Right ventricle myocardium superior (tissue), 1 donor: ENCODE measurements at places on chromosomes 3 and 15.

GRCh38 chr15:43954181-43954621 lies 127.4 kb downstream of the WDR76 start:
- no peak for DNase-seq

GRCh38 chr15:25234831-25235230 lies 204.0 kb downstream of the UBE3A start:
- DNase-seq: no peak

- DNase-seq: no peak
These were observed 22.4 kb upstream of the TM4SF19 start for GRCh38 chr3:196360586-196360985.

DNA sequence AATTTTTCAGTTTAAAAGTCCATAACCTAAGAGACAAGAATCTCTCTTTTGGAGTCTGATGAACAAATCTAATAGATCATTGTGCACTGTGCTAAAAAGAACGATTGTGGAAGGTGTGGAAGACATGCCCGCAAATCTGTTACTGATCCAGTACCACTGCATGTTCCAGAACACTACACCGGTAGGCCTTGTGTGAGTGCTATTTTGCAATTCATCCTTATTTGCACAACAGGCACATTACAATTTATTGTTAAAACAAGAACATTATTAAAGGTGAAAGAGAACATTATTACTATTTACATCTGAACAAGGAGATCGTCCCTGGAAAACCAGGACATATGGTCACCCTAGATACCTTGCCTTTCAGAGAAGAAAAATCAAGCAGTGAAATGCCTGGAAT lies 205.7 kb upstream of the NECTIN3 start:
- no peak for DNase-seq

DNA sequence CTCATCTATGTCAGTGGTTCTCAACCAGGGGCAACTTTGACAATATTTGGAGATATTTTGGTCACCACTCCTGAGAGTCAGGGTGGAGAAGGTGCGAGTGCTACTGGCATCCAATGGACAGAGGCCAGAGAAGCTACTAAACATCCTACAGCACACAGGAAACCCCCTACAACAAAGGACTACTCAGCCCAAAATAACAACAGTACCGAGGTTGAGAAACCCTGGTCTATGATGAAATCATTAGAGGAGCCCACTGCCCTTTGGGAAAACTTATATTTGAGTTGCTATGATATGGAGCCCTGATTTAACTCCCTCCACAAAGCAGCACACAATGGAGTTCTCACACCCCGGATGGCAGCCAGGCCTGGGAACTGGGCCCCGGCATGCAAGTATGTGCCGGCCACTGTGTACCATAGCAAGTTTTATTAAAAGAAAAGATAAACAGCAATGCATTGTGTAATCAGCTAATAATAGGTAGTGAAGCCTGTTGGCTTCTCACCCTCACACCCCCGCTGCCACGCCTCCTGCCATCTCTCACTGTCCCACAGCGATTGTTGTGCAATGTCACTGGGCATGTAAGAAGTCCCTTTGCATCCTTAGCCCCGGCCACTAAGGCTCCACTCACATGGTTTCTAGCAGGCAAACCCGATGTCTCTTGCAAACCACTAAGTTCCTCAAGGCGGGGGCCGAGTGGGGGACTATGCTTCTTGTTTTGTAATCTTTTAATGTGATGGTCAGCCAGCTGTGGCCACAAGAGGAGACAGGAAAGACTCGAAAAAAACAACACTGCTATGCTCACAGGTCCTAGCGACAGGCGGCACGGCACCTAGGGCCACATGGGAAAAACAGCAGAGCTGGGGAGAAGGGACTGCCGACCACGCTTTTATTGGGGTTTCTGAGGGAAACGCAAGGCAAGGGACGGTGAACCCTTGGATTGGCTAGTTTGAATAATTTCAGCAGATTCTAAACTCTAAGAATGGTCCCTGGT lies 110.0 kb downstream of the AQP9 start:
- DNase-seq: peak; percentile 89

DNA sequence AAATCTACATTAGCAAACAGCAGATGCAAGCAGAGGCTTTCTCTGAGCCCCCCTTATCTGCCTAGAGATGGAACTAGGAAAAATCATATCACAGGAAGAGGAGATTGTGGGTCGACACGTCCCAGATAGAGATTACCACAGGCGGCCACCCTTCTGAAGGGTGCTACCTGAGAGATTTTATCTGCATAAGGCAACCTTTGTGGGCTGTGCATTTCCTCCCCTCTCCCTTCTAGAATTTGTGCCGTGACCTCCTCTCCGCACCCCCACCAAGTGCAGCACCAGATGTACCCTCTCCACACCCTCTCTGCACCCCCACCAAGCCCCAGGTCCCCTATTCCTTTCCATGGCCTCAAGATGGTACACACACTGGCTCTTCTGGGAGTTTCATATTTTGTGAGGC lies 27.4 kb downstream of the METTL6 start:
- DNase-seq: no peak
